ENCODE measurements at places on chromosomes 12 and 14. TPM values are rescaled to one million over a fixed set of nuclear protein-coding genes. Genes with fewer than 3 reads are reported as not detected.

The ZNF891 gene
- 2.4 TPM for total RNA-seq

GRCh38 chr12:104636496-104636895 is 179.7 kb downstream of the CHST11 start:
- DNase-seq, result no peak

- no peak for DNase-seq
Observed at GRCh38 chr14:19823765-19824164, 20.2 kb downstream of the OR4N2 start.

The RHNO1 gene
- 15.2 TPM for total RNA-seq

DNA sequence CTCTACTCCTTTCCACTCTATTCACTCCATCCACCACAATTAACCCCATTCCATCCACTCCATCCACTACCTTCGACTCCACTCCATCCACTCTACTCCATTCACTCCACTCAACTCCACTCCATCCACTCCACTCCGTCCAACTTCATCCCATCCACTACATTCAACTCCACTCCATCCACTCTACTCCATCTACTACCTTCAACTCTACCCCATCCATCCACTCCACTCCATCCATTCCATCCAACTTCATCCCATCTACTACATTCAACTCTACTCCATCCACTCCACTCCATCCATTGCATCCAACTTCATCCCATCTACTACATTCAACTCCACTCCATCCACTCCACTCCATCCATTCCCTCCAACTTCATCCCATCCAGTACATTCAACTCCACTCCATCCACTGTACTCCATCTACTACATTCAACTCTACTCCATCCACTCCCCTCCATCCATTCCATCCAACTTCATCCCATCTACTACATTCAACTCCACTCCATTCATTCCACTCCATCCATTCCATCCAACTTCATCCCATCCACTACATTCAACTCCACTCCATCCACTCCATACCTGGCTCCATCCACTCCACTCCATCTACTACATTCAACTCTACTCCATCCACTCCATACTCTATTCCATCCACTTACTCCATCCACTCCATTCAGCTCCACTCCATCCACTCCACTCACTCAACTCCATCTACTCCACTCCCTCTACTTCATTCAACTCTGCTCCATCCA is 16.4 kb downstream of the HNF1A start:
- DNase-seq, result no peak
